ENCODE measurements at places on chromosomes 7 and 10. TPM values are rescaled to one million over a fixed set of nuclear protein-coding genes. Genes with fewer than 3 reads are reported as not detected.

BBIP1 gene
- total RNA-seq: 12.7 TPM

PTPRZ1 gene
- 22.5 TPM for total RNA-seq

GPR15LG gene
- 44.5 TPM for total RNA-seq

AMPH gene
- not detected for total RNA-seq

RAMP3 gene
- not detected for total RNA-seq

ENTPD1 gene
- total RNA-seq: not detected

FGF8 gene
- total RNA-seq: not detected

BAIAP2L1 gene
- 29.0 TPM for total RNA-seq

MSMB gene
- total RNA-seq: 0.84 TPM

ING3 gene
- total RNA-seq: 6.3 TPM

SUN3 gene
- total RNA-seq: not detected

SPDYE2B gene
- total RNA-seq: not detected

CALCR gene
- total RNA-seq: not detected

CPN1 gene
- not detected for total RNA-seq
